ENCODE measurements at places on chromosomes 5 and 9. TPM values are rescaled to one million over a fixed set of nuclear protein-coding genes. Genes with fewer than 3 reads are reported as not detected.

Gene PCAT7
- not detected for total RNA-seq

Gene NDST1
- total RNA-seq, result 26.5 TPM

Gene CDHR2
- total RNA-seq, result 0.71 TPM

Gene RANBP6
- total RNA-seq, result 12.7 TPM

GRCh38 chr9:254516-254915 is 39.9 kb downstream of the DOCK8 start:
- no peaks in the 10 kb centered on the region for H3K27me3 ChIP-seq
- DNase-seq, result no peak
- H3K4me3 ChIP-seq, result no peak overlapping the region
- no peaks in the 10 kb centered on the region for H3K4me1 ChIP-seq

DNA sequence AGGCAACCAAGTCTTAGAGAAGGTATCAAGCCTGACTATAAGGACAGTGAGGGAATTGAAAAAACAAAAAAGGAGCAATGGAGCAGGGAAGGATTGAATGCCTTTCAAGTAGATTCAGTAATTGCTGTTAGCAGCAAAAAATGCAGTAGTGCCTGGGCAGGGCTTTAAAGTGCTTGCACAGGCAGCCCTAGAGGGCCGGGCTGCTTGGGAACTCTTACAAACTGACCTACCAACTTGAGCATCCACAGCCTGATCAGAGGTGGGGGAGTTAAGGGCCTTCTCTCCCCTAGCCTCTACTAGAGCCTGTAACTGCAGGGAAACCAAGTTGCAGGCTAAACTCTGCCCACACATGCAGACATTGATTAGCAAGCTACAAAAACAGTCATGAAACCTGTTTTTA is 19.4 kb downstream of the FXN start:
- no peak overlapping the region for H3K4me3 ChIP-seq
- H3K27me3 ChIP-seq, result no peaks in the 10 kb centered on the region
- no peaks in the 10 kb centered on the region for H3K36me3 ChIP-seq

DNA sequence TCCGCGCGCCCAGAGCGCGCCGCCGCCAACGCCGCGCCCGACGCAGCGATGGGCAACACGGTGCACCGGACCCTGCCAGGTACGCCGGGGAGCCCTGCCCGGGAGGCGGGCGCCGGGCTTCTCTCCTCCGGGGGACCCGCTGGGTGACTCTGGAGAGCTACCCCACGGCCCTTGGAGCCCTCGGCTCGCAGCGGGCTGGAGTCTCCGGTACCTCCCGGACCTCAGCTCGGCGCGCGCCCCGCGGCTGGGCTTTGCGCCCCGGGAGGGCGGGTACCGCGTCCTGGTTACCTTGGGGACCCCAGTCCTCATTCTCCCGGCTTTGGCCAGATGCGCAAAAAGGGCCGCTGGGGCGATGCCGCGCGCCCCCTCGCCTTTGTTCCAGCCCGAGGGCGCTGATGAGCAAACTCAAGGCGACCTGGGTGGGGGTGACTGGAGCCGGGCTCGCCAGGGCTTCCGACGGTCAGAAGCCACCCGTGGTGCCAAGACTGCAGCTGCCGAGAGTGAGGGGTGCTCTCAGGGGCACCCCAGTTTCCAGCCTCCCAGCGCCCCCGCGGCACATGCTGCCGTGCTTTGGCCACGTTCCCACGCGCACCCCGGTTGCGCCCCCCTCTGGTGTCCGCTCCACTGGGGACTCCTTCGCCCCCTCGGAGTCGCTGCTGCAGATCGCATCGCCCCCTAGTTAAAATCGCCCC is 442 bp downstream of the NEURL1B start:
- H3K4me1 ChIP-seq, result peaks cover 42% of the 10 kb centered on the region
- no peaks in the 10 kb centered on the region for H3K36me3 ChIP-seq
- H3K27me3 ChIP-seq, result no peaks in the 10 kb centered on the region

- no peaks in the 10 kb centered on the region for H3K4me1 ChIP-seq
- H3K36me3 ChIP-seq, result no peaks in the 10 kb centered on the region
- no peak overlapping the region for H3K27ac ChIP-seq
These were observed 8.4 kb downstream of the SLC36A3 start for GRCh38 chr5:151295138-151295537.

GRCh38 chr5:6296524-6296923 is 81.8 kb downstream of the MED10 start:
- H3K36me3 ChIP-seq, result no peaks in the 10 kb centered on the region
- no peaks in the 10 kb centered on the region for H3K4me1 ChIP-seq
- H3K27ac ChIP-seq, result no peak overlapping the region
- H3K4me3 ChIP-seq, result no peak overlapping the region

DNA sequence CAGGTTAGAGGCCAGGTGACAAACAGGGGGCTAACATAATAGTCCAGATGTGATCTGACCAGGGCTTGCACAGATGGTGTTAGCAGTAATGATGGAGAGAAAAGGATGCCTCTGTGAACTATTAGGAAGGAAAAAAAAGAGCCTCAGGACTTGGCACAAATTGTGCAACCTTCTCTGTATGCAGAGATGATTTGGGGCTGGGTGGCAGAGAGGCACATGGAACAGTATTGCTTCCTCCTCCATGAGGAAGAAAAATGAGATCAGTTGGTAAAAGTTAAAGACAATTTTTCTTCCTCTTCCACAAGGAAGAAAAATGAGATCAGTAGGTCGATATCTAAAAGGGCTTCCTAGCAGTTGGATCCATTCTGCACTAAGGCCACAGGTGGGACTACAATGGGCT is 13.9 kb upstream of the ANXA6 start:
- no peak overlapping the region for H3K27ac ChIP-seq
- no peak overlapping the region for H3K4me3 ChIP-seq
- H3K36me3 ChIP-seq, result no peaks in the 10 kb centered on the region
- H3K27me3 ChIP-seq, result no peaks in the 10 kb centered on the region
- H3K4me1 ChIP-seq, result peaks cover 9% of the 10 kb centered on the region

- H3K4me1 ChIP-seq, result peaks cover 14% of the 10 kb centered on the region
- H3K27ac ChIP-seq, result peak overlapping the region; percentile 38
- no peaks in the 10 kb centered on the region for H3K27me3 ChIP-seq
- peak; percentile 81 for DNase-seq
- H3K36me3 ChIP-seq, result no peaks in the 10 kb centered on the region
- H3K4me3 ChIP-seq, result no peak overlapping the region
These were observed 4.9 kb upstream of the ROR2 start for GRCh38 chr9:91954841-91955471.

All from sigmoid colon (tissue), 7 donors.